Activated CD8-positive, alpha-beta memory T cell treated with anti-CD3 and anti-CD28 coated beads for 4 hours (primary cell): ENCODE measurements at places on chromosomes 1 and 21.

DNA sequence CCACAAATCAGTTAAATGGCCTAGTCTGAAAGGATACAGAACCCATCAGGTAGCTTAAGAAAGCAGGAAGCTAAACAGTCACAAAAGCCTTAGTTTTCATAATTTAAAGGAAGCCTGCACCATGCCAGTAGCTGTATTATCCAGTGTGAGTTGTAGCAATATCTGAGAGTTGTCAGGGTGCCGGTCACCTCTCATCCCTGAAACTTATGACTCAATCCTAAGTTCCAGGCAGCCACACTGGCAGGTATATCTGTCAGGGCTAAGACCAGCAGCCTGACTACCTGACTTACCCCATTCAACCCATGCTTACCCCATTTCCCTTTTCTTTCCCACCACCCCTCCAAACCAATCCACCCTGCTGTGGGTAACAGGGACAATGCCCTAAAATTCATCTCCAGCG is 37.8 kb upstream of the LPAR3 start:
- no peak for DNase-seq

GRCh38 chr1:164560121-164560541 is 1.1 kb downstream of the PBX1 start:
- DNase-seq, result no peak

- no peak for DNase-seq
These were observed 14.4 kb downstream of the SMYD3 start for GRCh38 chr1:246492611-246493245.

DNA sequence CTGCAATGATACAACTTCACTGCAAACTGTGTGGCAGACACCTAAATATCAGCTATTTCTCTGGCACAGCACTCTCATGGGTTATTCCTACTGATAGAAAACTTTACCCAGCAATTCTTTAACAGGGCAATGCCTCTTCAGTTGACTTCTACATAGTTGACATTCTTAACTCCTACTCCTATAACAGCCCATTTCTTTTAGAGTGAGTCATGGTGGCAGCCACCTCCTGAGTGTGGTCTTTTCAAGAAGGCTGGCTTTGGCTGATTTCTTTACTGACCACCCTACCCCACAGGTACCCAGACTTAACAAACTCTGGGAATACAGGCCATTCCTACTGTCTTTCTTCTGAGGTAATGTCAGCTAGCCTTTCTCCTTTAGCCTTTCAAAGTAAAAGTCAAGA is 805.8 kb upstream of the ADGRL2 start:
- DNase-seq, result no peak

DNA sequence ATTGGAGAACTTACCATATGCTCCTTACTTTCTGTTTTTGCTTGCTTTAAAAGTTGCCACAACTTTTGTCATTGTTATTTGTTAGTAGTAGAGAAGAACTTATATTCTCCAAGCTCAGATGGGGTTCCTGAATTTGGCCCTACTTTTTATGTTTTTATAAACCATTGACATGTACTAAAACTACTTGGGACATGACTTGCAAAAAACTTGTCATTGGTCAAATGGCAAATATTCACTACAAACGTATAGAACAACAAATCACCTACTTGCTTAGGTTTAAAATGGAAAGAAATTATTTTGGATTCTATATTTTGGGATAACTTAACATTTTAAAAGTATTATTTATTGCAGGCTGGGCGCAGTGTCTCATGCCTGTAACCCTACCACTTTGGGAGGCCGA is 32.7 kb downstream of the PIGP start:
- DNase-seq, result no peak

DNA sequence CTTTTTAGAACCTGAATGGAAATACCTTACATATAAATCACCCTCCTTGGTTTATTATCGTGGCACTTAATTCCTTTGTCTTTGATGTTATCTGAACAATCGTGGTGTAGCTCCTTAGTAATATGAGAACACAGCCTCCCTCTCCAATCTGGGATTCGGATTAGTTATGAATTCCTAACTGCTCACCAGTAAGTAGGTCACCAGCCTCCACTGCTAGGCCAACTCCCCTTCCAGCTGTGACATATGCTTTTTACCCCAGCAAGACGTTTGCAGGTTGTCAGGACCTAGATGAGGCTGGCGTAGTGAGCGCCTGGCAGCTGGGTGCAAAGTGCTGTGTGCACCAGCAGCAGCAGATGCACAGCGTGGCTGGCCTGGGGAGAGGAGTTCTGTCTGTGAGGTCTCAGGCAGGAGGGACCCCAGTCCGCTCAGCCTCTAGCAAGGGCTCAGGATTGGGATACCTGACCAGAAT is 38.2 kb downstream of the NTPCR start:
- no peak for DNase-seq

DNA sequence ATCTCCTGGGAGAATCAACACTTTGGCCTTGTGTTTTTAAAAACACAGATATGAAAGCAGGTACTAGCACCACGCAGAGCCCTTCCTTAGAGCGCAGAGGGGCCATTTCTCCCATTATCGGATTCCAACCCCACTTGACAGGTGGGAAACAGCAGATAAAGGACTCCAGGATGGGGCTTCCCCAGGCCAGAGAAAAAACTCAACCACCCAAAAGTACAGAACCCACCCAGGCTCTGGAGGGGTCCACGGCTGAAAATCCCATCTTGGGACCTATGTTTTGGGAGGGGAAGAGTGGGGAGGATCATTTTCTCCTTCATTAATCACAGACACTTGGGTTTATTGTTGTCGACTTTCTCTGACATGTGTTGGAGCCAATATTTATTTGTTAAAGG is 27.1 kb upstream of the COL18A1 start:
- DNase-seq, result no peak

DNA sequence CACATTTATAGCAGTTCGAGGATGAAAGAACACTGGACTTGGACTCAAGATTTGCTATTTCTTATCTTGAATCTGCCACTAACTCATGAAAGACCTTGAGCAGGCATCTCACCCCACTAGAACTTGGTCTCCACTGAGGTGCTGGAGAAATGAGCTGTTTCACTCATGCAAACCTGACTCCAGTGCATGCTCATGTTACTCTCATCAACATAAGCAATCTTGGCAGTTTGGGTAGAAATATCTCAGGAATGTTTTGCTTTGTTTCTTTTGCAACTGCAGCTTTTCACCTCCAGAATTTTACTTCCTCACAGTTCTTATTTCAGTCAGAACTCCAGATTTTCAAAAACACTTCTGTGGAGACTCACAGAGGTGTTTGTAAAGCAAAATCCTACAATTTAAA is 46.2 kb upstream of the DAB1 start:
- no peak for DNase-seq

DNA sequence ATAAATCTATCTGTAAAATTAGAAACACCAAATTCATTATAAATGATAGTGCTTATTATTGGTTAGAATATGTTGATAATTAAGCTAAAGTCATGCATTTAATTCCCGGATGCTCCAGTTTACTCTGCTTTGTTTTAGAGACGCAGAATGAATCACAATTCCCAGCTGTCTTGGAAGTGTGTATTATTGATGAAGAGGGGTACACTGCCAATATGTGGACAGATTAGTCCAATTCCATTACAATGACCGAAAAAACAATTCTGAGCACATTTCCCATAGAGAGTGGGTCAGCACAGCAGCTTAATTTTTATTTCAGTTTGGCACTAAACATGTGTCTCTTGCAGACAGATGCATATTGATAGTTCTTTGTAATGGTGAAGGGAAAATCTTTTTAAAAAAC is 146.7 kb downstream of the KCNT2 start:
- no peak for DNase-seq

GRCh38 chr1:113605146-113605545 is 154.1 kb downstream of the PHTF1 start:
- DNase-seq, result no peak

GRCh38 chr1:23589585-23589986 is 30.3 kb upstream of the ID3 start:
- DNase-seq, result no peak

- DNase-seq, result no peak
These were observed at the start of gene LYPD8 for GRCh38 chr1:248755517-248755916. LYPD8 (minus strand) TSS chr1:248755759; CDS start chr1:248751081, 4,678 bp downstream.

GRCh38 chr1:63847308-63847910 is 73.6 kb downstream of the ROR1 start:
- DNase-seq, result no peak

GRCh38 chr1:87588495-87588894 is 259.8 kb downstream of the LMO4 start:
- DNase-seq, result no peak

DNA sequence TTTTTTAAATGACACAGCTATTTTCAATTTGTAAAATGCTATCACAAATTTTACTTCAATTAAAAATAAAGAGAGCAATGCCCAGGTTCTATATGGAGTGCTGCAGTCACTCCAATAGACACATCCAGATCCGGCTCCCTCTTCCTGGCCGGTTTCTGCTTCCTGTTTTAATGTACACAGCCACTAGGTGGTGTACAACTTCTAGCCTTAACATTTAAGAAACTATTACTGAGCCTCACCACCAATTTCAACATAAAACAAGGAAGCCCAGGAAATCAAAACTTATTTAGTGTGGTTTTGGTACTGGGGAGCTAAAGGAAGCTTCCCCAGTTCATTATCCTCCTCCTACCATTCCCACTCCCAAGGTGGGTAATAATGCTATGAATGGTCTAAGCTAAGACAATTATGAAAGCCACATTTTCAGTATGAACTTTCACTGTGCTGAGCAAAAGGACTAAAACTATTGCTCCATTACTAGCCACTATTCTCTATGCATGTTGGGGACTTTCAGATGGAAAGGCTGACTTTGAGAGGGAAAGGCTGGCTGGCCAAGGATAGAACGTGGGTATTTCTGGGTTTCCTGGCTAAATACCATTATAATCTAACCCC is 25.5 kb upstream of the MTMR11 start:
- no peak for DNase-seq

DNA sequence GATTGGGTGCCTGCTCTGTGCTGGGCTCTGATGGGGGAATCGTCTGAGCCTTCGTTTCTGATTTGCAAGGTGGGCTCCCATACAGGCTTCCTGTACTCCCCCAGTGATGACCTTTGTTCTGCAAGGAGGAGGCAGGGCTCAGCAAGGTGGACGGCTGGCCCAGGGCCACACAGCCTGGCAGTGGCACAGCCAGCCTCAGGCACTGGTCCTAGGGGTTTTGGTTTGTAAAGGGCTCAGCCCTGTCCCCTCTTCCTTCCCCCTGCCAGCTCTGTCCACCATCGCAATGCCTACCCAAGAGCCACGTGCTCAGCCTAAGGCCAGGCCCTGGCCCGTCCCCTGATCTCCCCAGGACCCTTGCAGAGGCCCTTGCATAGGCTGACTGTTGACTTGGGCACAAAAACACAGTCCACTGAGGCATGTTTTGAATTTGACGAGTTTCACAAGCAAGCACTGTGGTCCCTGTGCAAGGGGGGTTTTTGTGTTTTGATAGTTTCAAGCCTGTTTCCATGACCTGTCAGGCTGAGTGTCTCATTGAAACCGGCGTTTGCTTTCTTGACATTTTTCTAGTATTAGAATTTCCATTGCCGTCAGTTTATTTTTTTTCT is 39.5 kb upstream of the TNFRSF1B start:
- no peak for DNase-seq

- DNase-seq, result no peak
These were observed 15.7 kb downstream of the GPR157 start for GRCh38 chr1:9112961-9113880.

DNA sequence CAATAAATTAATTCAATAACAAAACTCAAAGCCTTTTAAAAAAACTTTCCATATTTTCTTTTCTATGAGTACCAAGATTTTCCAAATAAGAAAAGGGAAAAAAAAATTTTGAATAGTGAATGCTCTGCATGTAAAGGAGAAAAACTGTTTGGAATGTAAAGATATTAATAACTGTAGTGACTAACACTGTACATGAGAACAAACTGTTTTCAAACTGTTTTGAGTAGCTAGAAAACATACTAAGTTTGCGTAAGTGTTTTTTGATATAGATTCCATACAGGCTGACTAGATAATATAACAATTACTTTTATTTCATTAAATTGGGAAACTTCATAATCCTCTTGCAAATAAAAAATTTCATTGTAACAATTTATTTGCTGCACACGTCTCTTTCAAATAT is 150.5 kb downstream of the DPYD start:
- no peak for DNase-seq

GRCh38 chr1:67677930-67678329 is 7.1 kb upstream of the GADD45A start:
- DNase-seq, result no peak

- DNase-seq, result no peak
These were observed 5.1 kb downstream of the ETS2 start for GRCh38 chr21:38810826-38811164.

DNA sequence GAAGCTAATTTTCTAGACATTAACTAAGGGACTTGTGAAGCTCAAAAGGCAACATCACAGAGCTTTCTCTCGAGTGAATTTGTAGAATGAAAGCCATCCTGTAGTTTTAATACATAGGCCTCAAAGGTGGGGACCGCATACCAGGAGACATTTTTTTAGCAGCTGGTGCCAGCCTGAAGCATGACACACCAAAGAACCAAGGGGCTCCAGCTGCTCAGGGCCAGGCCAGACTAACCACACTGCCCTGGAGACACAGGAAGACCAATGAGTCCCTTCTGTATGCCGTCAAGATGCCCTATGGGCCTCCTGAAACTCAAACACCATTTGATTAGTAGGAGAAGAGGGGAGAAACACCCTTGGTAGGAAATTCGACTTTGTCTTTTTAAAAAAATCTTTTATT is 113.9 kb upstream of the CACNA1E start:
- DNase-seq, result no peak

- no peak for DNase-seq
These were observed 12.9 kb downstream of the TOR3A start for GRCh38 chr1:179094818-179095217.

GRCh38 chr1:110710314-110710713 is 35.6 kb upstream of the KCNA3 start:
- DNase-seq, result no peak

- no peak for DNase-seq
These were observed 177.9 kb downstream of the IGSF21 start for GRCh38 chr1:18285538-18285924.

GRCh38 chr21:23402929-23403520 is 2204.3 kb downstream of the MRPL39 start:
- no peak for DNase-seq

GRCh38 chr21:44353191-44353970 is at the start of gene TRPM2:
TRPM2 (plus strand) TSS chr21:44353621; CDS start chr21:44353701, 80 bp downstream.
- no peak for DNase-seq
